ENCODE measurements at places on chromosomes 2 and 18.

DNA sequence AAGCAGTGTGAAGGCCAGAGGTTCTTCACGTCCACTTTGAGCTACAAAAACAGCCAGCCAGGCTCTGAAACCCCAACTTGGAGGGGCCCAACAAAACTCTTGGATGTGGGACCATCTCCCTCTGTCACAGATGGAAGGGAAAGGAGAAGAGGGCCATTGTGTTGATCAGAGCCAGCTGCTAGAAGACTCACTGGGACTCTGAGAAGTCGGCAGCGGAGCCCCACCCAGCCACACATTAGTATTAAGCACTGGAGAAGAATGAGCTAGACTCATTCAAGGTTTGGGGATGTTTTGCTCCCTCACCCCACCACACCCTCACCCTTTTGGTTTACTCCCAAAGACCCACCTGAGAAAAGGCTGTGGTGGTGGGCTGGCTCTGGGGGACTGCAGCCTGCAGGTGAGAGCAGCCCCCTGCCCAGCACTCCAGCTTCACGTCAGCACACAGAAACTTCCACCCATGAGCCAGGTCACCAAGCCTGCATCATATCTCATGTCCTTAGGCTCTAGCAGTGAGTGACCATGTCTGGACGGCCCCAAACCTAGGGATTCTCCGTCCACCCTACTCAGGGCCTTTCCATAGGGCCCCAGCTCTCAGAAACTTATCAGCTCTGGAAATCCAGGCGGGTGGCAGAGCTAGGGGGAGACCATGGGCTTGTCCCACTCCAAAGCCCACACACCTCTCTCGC lies 12.6 kb downstream of the TEX51 start:
- no peak for DNase-seq

GRCh38 chr18:77061946-77062517 lies 70.6 kb downstream of the MBP start:
- no peak for DNase-seq

DNA sequence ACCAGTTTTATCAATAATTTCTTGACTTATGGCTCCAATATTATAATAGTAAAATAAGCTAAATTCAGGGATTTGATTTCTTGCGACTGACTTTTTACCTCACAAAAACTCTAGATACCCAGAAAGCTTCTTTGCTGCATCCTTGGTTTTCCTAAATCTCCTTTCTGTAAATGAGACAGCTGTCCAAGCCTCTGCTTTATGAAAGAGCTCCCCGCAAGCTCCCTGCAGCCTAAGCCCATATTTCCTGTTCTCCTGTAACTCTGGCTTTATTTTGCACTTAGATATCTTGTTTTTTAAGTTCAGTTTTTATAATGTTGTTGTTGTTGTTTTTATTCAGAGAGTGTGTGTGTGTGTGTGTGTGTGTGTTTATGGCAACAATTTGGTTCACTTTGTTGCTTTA lies 361.7 kb upstream of the PKDCC start:
- no peak for DNase-seq

- DNase-seq, result no peak
These were observed 192.8 kb downstream of the ARHGAP15 start for GRCh38 chr2:143321994-143322393.

GRCh38 chr2:238777369-238778067 lies 70.4 kb upstream of the TWIST2 start:
- no peak for DNase-seq

Data from globus pallidus (tissue), 1 donor.